ENCODE measurements at places on chromosomes 12 and 14.

DNA sequence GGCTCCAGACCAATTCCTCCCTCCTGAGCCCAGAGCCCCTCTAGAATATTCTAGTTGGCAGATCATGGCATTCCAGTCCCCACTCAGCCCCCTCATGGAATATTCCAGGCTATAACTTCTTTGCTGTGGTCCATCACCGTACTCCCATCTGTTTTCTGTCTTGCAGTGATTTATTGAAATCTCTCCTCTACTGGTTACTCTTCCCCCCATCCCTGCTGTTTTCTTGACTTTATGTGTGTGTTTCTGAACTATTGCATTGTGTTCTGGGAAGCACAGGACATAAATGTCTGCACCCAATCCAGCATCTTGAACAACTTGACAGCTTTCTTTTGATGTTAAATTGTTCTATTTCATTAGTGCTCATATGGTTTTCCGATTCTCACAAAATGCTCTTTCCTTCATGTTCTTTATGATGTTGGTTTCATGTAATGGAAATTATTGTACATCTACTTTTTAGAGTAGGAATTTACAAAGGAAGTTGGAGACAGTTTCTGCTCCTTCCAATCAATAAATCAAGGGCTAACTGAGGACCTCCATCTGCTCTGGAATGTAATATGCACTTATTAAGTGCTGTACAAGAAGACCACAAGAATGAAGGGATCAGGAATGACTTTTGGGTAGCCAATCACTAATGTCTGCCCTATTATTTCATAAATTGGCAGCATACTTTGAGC, 26.3 kb downstream of the PDE6H start:
- H3K4me3 ChIP-seq = no peak overlapping the region
- no peaks in the 10 kb centered on the region for H3K27me3 ChIP-seq

DNA sequence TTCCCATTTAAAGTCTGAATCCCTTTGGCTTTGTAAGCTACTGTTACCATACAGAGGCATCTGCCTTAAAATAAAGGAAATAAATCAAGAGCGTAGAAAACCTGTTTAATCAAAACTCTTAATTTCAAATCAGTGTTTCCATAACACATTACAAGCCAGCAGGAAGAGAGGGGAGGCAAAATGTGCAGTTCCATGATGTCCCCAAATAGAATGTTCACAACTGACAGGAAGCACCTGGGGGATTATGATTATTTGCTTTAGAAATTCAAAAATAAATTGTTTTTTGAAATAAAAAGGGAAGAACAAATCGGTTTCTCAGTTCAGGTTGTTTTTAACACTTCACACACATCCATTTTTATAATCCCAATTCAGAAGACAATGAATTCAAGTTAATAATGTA, 21.4 kb downstream of the SOCS2 start:
- no peak overlapping the region for H3K4me3 ChIP-seq
- no peaks in the 10 kb centered on the region for H3K27me3 ChIP-seq
- H3K27ac ChIP-seq = no peak overlapping the region
- no peak for DNase-seq
- H3K4me1 ChIP-seq = peaks cover 6% of the 10 kb centered on the region

DNA sequence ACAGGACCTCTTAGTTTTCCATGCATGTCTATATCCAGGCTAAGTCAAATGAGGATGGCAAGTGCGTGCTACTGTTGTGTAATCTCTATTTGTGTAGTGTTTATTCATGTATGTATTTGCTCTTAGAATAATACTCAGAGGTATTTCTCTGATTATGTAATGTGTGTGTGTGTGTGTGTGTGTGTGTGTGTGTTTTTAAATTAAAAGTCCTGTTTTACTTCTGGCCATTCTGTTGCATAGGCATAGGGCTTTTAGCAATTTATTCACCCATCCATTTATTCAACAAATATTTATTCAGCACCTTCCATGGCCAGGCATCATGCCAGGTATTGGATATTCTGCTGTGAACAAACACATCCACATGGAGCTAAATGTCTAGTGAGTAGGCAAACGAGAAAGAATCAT, 63.5 kb downstream of the PELI2 start:
- H3K4me3 ChIP-seq = no peak overlapping the region
- H3K27me3 ChIP-seq = no peaks in the 10 kb centered on the region
- H3K27ac ChIP-seq = no peak overlapping the region
- no peaks in the 10 kb centered on the region for H3K4me1 ChIP-seq
- no peaks in the 10 kb centered on the region for H3K36me3 ChIP-seq

- H3K4me3 ChIP-seq = no peak overlapping the region
- no peaks in the 10 kb centered on the region for H3K27me3 ChIP-seq
These were observed 11.9 kb upstream of the TNFAIP2 start for GRCh38 chr14:103111232-103111868.

GRCh38 chr12:39966721-39967120, 139.2 kb downstream of the SLC2A13 start:
- no peak for DNase-seq
- H3K36me3 ChIP-seq = no peaks in the 10 kb centered on the region
- H3K27ac ChIP-seq = no peak overlapping the region
- H3K27me3 ChIP-seq = no peaks in the 10 kb centered on the region
- H3K4me3 ChIP-seq = no peak overlapping the region

- no peaks in the 10 kb centered on the region for H3K4me1 ChIP-seq
- DNase-seq = peak; percentile 46
- H3K27ac ChIP-seq = no peak overlapping the region
- no peak overlapping the region for H3K4me3 ChIP-seq
These were observed 7.6 kb upstream of the RAB21 start for GRCh38 chr12:71746974-71747611.

GRCh38 chr14:35952584-35952983, 126.4 kb downstream of the BRMS1L start:
- DNase-seq = no peak
- no peaks in the 10 kb centered on the region for H3K4me1 ChIP-seq
- H3K27me3 ChIP-seq = no peaks in the 10 kb centered on the region
- no peaks in the 10 kb centered on the region for H3K36me3 ChIP-seq
- H3K4me3 ChIP-seq = no peak overlapping the region

DNA sequence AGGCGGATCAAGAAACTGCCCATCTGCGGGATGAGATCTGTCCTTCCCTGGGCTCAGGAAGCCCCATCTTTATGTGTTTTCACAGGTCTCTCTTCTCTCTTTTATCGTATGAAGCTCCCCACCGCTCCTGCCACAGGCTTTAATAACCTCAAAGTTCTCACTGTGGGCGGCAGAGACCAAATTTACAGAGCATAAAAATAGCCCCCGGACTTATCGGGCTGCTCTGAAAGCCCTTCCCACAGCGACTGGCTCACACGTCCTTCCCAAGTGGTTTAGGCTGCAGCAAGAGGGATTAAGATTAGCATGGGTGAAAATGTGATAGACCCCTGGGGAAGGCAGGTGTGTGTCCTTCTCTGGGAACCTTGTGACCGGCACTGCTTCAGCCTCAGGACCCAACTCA, 47.8 kb downstream of the TESC start:
- H3K4me1 ChIP-seq = peaks cover 7% of the 10 kb centered on the region
- no peak for DNase-seq
- H3K36me3 ChIP-seq = no peaks in the 10 kb centered on the region
- no peak overlapping the region for H3K4me3 ChIP-seq

DNA sequence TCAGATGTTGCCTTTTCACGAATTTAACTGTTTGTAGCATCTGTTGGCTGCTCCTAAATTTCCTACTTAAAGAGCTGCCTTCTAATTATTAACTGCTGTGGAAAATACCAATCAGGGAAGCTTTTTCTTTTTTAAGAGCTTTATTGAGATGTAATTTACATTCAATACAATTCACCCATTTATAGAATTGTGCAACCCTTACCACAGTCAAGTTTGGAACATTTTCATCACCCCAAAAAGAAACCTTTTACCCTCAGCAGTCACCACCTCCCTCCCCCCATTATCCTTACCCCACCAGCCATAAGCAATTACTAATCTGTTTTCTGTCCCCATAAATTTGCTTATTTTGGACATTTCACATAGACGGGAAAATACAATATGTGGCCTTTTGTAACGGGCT, 1.4 kb downstream of the PCNX4 start:
- H3K4me1 ChIP-seq = peaks cover 21% of the 10 kb centered on the region
- no peaks in the 10 kb centered on the region for H3K27me3 ChIP-seq
- no peak for DNase-seq
- H3K4me3 ChIP-seq = peak overlapping the region; percentile 81

GRCh38 chr14:91005716-91006115, 54.7 kb downstream of the RPS6KA5 start:
- DNase-seq = no peak
- H3K27me3 ChIP-seq = no peaks in the 10 kb centered on the region
- no peaks in the 10 kb centered on the region for H3K36me3 ChIP-seq
- H3K4me3 ChIP-seq = no peak overlapping the region
- H3K4me1 ChIP-seq = no peaks in the 10 kb centered on the region

DNA sequence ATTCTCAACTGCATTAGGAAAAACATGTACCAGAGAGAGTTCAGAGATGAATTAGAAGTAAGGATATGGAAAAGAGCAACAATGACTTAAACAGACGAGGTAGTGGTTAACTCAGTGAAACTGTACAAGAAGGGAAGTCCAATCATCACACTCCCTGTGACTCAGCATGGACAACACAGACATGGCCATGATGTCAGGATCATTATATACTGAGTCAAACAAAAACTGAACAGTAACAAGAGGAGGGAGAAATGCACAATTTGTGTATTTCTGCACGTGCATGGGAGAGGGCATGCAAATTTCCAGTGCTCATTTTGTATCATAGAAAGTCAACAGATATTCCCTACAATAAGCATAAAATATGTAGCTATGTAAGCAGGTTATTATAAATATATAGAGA, 1037.8 kb downstream of the BCL11B start:
- no peak overlapping the region for H3K4me3 ChIP-seq
- H3K4me1 ChIP-seq = no peaks in the 10 kb centered on the region
- no peaks in the 10 kb centered on the region for H3K36me3 ChIP-seq
- DNase-seq = no peak
- H3K27me3 ChIP-seq = no peaks in the 10 kb centered on the region

DNA sequence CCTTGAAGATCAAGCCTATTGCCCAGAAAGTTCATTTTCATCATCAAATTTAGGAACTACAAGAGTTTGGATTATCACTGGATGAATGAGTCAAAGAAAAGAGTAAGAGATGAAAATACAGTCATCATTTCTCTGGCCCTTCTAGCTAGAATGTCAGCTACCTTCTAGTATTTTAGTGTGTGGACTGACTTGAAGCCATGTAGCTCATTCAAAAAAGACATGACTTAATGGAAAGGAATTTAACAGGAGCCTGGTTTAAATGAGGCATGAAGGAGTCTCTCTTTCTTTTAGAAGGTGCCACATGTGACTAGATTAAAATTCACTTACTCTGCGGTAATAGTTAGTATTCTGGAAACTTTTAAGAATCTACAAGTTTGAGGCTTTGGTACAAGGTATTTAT, 7.1 kb downstream of the PTHLH start:
- no peaks in the 10 kb centered on the region for H3K27me3 ChIP-seq
- H3K4me1 ChIP-seq = peaks cover 30% of the 10 kb centered on the region
- H3K36me3 ChIP-seq = no peaks in the 10 kb centered on the region
- no peak overlapping the region for H3K4me3 ChIP-seq

GRCh38 chr14:36394593-36394992, 74.2 kb upstream of the MBIP start:
- no peaks in the 10 kb centered on the region for H3K36me3 ChIP-seq
- H3K4me1 ChIP-seq = no peaks in the 10 kb centered on the region
- DNase-seq = no peak
- H3K27ac ChIP-seq = no peak overlapping the region
- H3K27me3 ChIP-seq = no peaks in the 10 kb centered on the region

GRCh38 chr12:124399622-124400021, 104.7 kb downstream of the RFLNA start:
- peaks cover 62% of the 10 kb centered on the region for H3K36me3 ChIP-seq
- no peak overlapping the region for H3K27ac ChIP-seq
- DNase-seq = peak; percentile 70
- no peak overlapping the region for H3K4me3 ChIP-seq
- peaks cover 20% of the 10 kb centered on the region for H3K4me1 ChIP-seq

- H3K4me3 ChIP-seq = no peak overlapping the region
- H3K4me1 ChIP-seq = peaks cover 29% of the 10 kb centered on the region
- no peaks in the 10 kb centered on the region for H3K27me3 ChIP-seq
- peak overlapping the region; percentile 69 for H3K27ac ChIP-seq
- peaks cover 37% of the 10 kb centered on the region for H3K36me3 ChIP-seq
These were observed 85.3 kb downstream of the RFLNA start for GRCh38 chr12:124379938-124380754.

DNA sequence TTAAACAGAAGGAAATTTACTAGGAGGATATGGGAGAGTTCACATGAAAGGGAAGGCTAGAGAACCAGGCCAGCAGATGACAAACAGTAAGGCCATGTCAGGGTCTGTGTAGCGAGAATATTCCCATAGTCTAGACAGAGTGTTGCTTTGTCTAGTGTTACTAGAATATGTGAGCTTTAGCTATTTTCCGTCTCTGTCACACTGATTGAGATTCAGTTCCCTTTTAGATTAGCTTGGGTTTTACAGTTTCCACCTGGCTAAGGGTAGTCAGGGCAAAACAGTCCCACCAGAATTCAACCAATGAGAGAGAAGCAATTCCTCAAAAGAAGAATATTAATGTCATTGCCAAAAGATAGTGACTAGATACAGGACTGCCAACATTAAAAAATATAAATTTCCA, 82.8 kb upstream of the MDM1 start:
- H3K27me3 ChIP-seq = no peaks in the 10 kb centered on the region
- H3K27ac ChIP-seq = no peak overlapping the region
- H3K4me1 ChIP-seq = no peaks in the 10 kb centered on the region
- H3K36me3 ChIP-seq = no peaks in the 10 kb centered on the region
- DNase-seq = no peak
- H3K4me3 ChIP-seq = no peak overlapping the region

DNA sequence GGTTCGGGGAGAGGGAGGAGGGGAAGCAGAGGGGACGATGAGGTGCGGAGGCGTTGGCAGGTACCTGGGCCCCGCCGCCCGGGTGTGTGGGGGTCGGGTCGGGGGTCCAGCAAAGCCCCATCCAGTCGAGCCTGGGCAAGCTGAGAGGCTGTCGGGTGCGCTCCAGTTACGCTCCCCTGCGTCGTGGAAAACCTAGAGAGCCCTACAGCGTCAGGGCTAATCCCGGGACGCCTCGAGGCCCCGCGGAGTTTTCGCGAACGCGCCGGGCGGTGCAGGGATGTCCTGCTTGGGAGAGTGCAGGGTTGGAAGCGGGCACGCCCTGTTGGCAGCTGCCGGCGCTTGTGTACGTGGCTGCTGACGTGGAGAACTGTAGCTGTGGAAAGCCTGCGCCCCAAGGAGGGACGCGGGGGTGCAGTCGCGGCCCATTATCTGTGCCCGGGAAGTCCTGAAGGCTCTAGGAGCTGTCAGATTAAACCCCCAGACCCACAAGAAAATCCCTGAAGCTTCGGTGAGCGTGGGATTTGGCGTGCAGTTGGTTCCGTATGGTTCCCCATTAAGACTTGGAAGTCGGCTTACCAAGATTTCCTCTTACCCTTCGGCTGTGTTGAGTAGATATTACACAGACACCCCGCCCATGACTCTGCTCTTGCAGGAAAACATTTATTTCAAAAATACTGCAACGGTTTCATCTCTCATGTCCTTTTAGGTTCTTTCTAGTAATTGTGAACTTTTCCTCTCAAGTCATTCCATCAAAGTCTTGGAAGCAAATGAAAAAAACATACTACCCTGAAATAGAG, 11.3 kb upstream of the SLC38A2 start:
- peak overlapping the region; percentile 88 for H3K4me3 ChIP-seq
- no peaks in the 10 kb centered on the region for H3K36me3 ChIP-seq
- H3K4me1 ChIP-seq = peaks cover 3% of the 10 kb centered on the region
- peak; percentile 90 for DNase-seq
